SW 1271 (cell line): ENCODE measurements at places on chromosomes 2 and 18.
A peak's percentile ranks its signal among the peaks of the same experiment; 100 is the strongest.

- no peak for DNase-seq
Measured at GRCh38 chr2:105517814-105518705, 119.2 kb upstream of the FHL2 start.

GRCh38 chr2:161159456-161160225, 587 bp upstream of the TANK start:
- no peak for DNase-seq

DNA sequence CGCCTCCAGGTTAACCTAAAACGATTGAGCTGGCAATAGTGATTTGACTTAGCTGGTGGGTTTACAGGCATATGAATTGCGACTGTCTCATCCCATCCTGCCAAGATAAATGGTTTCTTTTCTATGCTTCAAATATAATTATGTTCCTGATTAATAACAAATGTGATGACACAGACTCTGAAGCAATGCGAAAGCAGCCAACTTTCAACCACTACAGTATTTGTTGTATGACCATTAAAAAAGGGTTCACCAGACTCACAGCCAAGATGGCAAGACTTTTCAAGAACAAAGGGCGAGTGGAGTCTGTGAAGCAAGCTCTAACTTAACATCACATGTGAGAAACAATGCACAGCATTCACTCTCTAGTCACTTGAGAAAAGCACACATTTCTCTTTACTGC, 186.6 kb downstream of the PID1 start:
- DNase-seq, result no peak

DNA sequence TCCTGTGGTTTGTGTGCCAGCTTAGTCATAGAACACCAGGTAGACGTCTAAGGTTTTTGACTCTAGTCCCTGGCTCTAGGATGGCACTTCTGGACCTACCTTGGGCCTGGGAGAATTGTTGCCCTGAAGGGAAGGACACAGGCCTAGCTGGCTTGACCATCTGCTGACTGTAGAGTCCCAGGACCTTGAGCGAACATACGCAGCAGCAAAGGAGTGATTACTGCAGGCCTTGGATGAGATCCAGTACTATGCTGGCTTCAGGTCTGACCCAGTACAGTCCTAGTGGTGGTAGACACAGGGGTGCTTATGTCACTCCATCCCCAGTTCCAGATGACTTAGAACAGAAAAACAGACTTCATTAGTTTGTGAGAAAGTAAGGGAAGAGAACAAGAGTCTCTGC, 37.7 kb downstream of the ST8SIA3 start:
- no peak for DNase-seq

DNA sequence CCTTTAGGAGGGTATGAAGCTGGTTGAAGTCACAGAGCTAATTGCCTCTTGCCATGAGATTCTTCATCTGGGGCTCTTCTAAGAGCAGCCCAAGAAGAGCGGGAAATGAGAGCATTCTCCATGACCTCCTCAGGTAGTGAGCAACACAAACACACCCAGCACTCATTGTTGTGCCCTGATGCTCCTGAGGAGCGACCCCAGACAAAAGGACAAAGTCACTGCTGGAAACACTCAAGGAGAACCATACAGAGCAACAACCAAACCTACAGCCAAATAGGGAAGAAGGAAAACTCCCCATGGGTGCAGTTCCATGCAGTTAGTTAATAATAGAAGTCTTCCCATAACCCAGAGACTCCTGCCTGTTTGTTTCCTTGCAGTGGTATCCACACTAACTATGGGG, 426.0 kb upstream of the CRIM1 start:
- DNase-seq, result no peak

DNA sequence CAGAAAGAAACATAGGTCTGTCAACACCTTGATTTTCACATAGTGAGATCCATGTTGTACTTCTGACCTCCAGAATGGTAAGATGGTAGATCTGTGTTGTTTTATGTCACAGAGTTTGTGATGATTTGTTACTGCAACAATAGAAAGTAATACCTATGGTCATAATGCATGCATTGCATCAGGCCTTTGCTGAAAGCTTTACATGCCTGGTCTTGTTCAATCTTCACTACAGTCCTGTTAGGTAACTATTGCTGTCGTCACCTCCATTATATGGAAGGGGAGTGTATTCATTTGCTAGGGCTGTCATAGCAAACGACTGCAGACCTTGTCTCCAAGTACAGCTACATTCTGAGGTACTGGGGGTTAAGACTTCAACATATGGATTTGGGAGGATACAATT, 243.5 kb downstream of the ANAPC1 start:
- DNase-seq, result no peak

DNA sequence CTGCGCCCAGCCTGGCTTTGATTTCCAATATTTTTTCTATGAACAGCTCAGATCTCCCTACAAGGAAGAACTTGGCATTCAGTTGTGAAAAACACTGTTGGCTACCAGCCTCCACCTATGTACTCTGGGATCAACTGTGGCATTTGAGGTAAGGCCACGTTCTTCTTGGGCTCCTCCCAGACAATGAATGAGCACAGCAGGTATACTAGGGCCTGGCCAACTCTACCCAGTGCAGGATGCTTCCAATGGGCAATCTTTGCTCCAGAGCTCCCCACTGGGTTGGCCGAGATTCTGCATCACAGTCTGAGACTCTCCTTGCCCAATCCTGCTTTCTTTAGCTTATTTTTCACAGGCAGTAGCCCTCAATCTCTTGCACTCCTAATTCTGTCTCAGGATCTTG, 75.9 kb downstream of the TMEM131 start:
- DNase-seq, result no peak

DNA sequence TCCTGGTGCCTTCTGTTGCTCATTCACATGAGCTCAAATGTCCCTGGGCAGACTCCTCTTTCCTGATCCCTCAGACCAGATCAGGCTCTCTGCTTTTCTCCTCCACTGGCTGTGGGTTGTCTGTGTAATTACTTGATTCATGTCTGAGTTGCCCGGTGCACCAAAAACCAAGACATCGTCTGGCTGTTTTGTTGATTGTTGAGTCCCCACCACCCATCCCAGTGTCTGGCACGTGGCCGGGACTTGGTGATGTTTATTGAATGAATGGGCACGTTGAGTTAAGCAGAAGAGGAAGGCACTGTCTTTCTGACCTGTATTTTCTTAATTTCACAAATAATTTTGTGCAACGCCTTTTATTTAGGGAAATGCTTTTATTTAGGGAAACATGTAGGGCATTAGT, 499.1 kb upstream of the HS6ST1 start:
- no peak for DNase-seq

DNA sequence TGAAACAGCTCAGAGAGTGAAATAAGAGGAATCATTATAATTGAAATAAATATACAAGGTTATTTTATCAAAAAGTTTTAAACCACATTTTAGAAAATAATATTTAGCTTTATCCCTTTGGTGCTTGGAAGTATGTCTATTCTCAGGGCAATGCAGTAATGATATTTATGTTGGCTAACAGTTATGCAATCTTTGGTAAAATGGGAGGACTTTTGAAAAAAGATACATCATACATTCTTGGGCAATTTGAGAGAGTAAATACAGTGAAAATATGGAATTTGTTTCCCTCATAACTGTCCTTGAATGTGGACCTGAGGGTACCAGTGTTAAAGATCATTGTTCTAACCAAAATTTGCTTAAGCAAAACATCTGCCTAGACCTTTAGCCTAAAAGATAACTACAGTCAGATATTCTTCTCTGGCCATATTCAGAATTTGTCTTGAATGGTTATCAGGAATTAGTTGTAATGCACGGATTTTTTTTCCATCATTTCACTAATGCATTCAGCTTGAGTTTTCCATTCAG, 137.2 kb downstream of the LRRTM1 start:
- DNase-seq, result no peak

GRCh38 chr2:217945530-217945929, 57.3 kb downstream of the TNS1 start:
- DNase-seq, result no peak

- DNase-seq, result peak; percentile 71
Measured at GRCh38 chr2:85132834-85133637, at the start of gene TCF7L1. Gene TCF7L1 (plus strand): TSS chr2:85133392. CDS start chr2:85133685, 293 bp downstream.

DNA sequence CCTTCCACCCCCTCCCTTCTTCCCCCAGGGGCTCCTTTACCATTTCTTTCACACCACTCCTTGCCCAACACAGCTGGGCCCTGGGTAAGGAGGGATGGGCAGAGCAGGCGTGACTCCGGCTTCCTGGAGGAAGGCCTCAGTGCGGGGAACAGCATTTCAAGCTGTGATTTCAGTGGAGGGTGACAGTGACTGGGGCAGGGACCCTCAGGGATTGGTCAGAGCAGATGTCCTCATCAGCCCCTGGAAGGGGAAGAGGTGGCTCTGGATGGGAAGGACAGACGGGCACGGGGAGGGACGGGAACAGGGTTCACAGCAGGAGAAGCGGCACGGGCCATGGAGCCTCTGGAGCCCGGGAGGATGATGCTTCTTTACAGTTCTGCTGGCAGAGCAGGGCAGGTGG, 130.8 kb upstream of the TWIST2 start:
- no peak for DNase-seq

- no peak for DNase-seq
Measured at GRCh38 chr2:218024336-218024735, 21.5 kb upstream of the TNS1 start.

GRCh38 chr2:182319556-182320505, 107.0 kb downstream of the PDE1A start:
- DNase-seq, result no peak

DNA sequence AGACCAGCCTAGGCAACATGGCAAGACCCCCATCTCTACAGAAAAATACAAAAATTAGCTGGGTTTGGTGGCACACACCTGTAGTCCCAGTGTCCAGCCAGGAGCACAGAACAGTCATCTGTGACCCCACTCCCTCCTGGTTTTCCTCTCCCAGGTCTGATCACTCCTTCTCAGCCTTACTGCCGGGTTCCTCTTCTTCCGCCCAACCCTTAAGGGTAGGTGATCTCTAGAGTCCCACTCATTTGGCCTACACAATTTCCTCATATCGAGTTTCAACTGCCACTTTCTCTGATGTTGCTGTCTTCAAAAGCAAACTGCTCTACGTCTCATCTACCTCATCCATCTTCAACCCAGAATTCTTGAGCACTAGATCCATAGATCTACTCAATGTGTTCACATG, 13.4 kb upstream of the MAT2A start:
- DNase-seq, result no peak

DNA sequence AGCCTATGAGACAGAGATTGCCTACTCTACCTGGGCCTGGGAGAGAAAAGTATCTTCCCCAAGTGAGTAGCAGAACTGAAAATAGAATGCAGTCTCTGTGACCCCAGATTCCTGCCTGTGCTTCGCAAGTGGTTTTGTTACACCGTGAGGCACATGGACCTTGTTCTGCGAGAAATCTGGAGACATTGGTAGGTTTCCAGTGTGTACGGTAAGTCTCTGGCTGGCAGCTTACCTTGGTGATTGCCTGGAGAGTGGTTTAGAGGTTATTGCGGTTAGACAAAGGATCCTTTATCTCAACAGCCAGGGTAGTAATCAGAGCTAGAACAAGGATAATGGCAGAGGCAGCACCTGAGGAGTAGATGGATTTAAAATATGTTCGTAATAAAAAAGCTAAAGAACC, 606.0 kb upstream of the GCFC2 start:
- DNase-seq, result no peak

DNA sequence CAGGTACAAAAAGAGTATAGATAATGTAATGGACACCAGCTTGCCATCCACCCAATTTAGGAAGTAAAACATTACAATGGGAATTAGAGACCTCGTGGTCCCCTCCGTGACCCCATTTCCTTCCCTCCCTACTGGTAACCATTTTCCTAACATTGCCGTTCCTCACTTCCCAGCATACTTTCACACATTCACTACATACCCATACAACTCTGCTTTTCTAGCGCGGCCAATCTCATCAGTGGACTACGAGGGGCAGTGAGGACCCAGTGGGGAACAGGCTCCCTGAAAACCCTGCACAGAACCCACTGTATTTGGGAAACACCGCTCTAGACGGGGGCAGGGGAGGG, 1.1 kb downstream of the ENOSF1 start:
- DNase-seq, result no peak

GRCh38 chr18:21433436-21433835, 167.1 kb downstream of the ESCO1 start:
- DNase-seq, result no peak
